ENCODE measurements at places on chromosomes 4 and X.

- no peak for DNase-seq
Observed at GRCh38 chrX:10178866-10179463, 22.2 kb downstream of the CLCN4 start.

- no peak for DNase-seq
Observed at GRCh38 chr4:85476381-85476780, 1.4 kb downstream of the ARHGAP24 start.

GRCh38 chr4:140609548-140610425 lies 41.0 kb upstream of the UCP1 start:
- DNase-seq: peak; percentile 30

- no peak for DNase-seq
Observed at GRCh38 chr4:2249526-2250356, 7.8 kb upstream of the HAUS3 start.

DNA sequence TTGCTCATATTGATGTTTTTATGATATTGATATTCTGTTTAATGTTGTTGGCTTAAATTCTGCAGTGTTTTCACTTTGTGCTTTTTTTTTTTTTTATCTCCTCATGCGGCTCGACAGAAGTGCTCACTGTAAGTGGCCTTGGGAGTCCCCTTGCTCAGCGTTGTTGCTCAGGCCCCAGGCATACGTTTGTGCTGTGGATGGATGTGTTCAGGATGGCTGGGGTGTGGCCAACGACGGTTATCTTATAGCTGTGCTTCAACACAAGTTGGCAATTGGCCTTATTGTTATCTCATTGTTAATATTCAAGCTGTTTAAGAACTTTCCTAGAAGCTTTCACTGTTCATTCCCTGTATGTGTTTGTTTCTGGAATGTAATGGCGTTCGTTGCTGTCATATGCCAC lies 36.4 kb upstream of the CLCN4 start:
- no peak for DNase-seq

DNA sequence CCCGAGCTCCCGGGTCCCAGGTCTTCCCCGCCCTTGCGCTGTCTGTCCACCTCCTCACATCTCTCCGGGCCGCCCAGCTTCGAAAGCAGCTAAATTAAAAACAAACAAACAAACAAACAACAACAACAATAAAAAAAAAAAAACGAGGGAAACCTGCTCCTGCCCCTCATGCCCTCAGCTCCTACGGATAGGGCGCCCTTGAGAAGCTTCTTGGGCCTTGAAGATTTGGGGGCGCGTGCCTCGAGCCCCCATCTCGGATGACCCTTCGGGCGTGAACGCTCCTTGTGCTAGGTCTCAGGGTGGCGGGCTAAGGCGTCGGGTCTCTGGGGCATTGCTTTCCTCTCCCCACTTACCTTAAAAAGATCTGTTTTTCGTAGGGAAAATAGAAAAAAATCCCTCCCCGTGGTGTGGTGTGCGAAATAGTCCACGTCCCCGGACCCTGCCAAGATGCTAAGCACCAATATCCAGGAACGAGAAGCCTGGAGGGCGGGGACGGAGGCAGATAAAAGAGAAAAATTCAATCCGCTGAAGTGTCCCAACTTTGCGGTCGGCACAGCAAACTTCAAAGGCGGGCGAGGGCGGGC lies 603 bp downstream of the NDNF start:
- no peak for DNase-seq

GRCh38 chr4:168574581-168575295 lies 77.9 kb downstream of the PALLD start:
- DNase-seq: no peak

GRCh38 chrX:132774010-132774714 lies 184.3 kb downstream of the HS6ST2 start:
- DNase-seq: no peak

DNA sequence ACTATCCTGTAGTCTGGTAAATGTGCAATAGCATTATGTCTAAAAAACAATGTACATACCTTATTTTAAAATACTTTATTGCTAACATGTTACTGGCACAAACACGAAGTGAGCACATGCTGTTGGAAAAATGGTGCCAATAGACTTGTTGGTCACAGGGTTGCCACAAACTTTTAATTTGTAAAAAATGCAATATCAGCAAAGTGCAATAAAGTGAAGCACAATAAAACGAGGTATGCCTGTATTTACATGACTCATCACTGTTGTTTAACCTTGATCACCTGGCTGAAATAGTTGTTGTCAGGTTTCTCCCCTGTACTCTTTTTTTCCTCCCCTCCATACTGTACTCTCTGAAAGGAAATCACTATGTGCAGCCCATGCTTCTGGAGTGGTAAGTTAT lies 56.5 kb downstream of the KLF8 start:
- DNase-seq: no peak

- no peak for DNase-seq
Observed at GRCh38 chr4:137430171-137430570, 102.1 kb downstream of the PCDH18 start.

DNA sequence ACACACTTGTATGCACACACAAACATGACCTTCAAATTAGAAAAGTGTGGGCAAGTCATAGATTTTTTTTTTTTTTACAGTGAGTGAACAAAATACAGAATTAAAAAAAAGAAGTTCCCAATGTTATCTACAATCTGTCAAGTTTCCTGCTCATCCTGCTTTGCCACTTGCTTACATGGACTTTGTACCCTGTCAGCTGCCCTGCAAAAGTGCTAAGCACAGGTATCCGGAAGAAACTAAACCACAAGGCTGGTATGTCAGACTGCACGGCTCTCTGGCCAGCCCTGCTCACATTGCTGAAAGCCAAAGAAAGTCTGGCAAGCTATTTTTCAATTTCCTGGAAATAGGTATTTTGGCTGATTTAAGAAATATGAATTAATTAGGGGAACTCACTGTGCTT lies 38.9 kb upstream of the BCLAF3 start:
- no peak for DNase-seq

DNA sequence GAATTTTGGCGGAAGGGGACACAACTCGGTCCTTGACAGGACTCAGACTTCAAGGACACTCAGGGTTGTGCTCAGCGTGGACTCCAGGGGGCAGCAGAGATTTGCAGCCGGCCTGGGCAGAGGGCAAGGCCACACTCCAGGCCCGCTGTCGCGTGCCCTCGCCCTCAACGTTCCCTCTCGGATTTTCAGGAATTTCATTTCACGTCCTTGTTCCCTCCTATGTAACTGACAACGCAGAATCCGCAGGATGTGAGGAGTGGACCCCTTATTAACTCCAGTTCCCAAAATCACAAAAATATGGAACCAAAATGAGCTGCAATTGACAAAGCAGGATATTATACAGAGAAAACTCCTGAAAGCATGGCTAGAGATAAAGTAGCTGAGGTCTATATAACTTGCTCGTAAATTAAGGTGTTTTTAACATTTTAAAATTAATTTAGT lies 21.0 kb upstream of the DCTD start:
- peak; percentile 51 for DNase-seq

DNA sequence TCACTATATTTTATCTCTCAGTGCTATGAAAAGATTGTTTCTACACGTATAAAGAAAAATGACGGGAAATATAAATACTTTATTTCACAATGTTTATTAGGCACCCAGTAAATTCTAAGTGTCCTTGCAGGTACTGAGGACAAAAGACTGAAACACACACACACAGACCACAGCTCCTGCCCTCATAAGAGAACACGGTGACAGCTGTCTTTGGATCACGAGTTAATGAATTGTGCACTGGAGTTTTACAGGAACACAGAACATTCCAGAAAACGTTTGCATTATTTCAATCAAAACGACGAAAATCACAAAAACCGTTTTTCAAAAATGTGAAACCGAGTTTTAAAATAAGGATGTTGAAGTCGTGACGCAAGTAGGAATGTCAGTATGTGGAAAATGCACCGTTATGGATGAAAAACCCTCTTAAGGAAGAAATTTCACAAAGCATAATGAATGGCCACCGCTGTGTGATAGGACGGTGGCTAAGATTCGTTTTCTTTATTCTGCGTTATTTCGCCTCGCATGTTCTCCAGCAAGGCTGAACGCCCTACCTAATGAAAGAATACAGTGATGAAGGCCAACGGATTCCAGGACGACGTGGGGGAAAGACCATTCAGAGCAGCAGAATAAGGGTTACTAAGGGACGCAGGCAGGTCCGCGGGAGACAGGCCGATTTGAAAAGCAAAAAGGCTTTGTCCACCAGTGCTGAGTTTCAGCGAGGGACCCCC lies 24.2 kb downstream of the FAM156A start:
- no peak for DNase-seq

- DNase-seq: peak; percentile 20
Observed at GRCh38 chr4:102299354-102300107, 45.8 kb downstream of the SLC39A8 start.

DNA sequence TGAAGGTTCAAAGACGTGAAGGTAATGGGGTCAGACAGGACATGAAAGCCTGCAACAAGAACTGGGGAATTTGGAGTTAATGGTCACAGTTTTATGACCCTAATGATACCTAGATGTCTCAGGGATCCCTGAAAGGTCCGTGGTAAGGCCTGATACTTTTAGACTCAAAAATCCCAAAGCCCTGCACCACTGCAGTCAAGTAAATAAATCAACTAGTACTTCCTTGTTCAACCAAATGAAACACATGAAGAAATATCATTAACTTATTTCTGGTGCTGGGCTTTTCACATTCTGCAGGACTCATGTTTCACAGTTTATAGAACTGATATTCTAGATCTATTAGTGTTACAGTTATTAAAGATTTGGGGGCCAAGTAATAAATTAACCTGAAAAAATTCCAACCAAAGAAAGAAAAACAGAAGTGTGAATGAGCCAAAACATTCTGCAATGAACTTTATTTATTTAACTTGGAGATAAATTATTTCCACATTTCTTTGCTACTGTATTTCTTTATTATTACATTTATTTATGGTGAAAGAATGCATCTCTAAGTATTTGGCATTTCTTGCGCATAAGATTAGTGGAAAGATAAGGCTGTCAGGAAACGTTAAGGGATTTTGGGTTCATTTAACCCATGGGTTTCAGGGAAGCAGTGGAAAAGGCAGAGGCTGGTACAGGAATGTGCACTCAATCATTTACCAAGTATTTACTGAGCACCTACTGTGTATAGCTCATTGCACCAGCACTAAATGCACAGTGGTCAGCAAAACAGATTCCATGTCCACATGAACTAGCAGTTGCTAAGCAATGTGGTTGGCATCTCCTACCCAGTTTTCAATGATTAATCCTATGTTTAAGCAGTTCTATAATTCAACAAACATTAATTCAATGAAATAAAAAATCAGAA lies 8.7 kb downstream of the WDFY3 start:
- DNase-seq: no peak

DNA sequence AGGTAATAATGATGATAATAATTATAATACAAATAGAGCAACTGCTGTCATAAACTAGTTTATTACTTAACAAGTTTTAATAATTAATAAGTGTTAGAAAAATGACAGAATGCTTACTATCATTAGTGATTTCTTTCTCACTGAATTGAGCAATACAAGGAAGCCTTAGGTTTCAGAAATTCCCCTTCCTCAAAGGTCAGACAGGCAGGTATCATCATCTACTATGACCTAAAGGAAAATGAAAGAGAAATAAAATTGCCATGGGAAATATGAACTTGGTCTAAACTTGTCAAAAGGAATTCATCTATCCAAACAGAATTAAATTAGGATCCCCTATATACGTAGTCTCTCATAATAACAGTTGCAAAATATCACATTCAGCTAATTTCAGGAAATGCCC lies 56.3 kb upstream of the SLC7A11 start:
- DNase-seq: no peak

DNA sequence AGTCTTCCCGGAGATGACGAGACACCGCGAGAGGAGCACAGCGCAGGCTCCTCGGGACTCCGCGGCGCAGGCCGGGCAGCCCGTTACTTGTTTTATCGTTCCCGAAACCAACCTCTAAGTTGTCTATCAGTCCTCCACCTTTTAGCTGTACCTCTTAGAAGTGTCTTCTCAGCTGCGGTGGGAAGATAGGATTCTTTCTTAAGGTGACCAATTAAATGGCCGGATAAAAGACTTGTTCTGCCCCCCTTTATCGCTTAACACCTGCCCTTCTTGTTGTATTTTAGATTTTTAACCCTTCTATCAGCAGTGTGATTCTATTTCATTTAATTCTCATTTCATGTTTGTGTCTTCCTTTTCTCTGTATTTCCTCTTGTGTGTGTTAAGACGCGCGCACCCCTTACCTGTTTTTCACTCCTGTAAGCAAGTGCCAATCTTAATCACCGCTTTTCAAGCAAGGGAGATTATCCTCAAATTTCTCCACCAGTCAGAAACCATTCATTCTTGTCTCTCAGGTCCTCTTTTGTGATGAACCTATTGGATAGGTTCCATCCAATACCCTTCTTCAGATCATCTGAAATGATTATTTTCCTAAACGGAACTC lies at the start of gene SLC9B2:
Gene SLC9B2, minus strand, starts transcription at position 15 of the 601 bp plus-strand sequence. CDS start 9,211 bp downstream, outside the sequence.
- no peak for DNase-seq

- peak; percentile 13 for DNase-seq
Observed at GRCh38 chrX:113741744-113742143, 842.1 kb upstream of the HTR2C start.
